ENCODE measurements at places on chromosomes 1 and 21.

- no peak for DNase-seq
Observed at GRCh38 chr21:25862112-25862511, 127.3 kb downstream of the GABPA start.

DNA sequence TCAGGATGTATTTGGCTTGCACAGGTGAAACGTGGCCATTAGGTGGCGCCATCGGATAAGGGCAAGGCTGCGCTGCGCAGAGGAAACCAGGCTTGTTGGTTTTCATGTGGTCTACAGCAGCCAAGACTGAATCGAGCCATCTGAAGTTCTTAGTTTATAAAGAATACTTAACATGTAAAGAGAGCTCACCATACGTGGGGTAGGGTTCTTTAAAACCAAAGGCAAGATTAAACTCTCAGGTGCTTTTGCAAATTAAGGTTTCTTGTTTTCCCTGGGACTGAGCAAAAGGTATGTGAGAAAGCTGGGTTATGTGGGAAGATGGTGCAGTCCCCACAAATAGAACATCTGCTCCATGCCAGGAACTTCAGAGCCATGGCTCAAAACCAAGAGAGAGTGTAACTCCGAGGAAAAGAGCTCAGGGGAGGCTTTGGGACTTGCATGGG lies 9.3 kb downstream of the MASP2 start:
- DNase-seq: peak; percentile 92

DNA sequence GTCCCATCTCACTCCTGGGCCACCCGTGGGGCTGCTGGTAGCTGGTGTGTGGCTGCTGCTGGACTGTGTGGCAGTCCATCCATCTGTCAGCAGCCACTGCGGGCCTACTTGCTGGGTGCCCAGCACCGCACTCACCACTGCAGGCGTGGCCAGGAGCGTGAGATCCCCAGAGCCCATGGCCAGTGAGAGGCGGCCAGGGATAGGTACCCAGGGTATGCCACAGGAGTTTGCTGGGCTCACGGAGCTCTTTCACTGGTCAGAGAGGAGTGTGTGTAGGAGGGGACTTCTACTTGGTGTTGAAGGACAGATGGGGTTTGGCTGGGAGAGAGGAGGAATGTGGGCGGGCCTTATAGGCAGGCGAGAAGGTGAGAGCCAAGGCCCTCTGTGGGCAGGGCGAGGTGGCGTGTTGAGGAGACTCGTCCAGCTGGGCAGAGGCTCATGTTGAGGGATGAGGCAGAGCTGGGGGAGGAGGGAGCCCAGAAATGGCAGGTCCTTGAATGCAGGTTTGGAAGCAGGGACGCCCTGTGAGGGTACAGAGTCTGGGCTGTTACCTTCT lies 15.0 kb downstream of the QSOX1 start:
- DNase-seq: peak; percentile 13

DNA sequence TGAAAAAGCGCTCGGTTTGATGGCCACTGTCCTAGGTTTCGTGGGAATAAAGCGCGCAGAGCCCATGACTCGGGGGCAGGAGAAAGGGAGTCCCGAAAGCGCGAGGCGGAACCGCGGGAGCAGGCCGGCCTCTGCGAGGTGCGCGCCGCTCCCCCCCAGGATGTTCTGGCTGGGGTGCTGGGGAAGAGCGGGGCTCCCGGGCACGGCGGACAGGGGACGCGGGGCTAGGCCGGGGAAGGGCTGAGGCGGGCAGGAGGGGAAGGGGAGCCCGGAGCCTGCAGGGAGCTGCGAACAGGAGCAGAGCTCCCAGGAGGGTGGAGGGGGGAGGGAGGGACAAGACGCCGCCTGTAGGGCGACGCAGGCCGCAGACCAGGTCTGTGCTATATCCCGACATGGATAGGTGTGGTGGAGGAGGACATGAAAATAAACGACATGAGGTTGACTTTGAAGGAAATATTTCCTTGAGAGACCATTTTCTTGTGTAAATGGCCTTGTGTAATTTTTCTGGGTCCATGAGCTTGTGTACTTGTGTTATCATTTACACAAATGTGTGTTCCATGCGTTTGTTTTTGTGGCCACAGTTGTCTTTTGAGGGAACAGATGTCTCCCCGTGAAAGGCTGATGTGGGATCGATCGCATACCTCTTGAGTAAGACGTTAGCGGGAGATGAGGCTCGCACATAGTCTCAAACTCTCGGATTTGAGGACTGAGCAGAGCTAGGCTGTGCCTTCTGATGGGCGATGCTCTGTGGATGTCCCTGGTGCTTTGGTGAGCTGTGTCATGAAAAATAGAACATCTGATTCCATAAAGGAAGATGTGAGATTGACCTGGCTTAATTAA lies 1.3 kb downstream of the PCNT start:
- DNase-seq: peak; percentile 58

- no peak for DNase-seq
Observed at GRCh38 chr1:30418939-30419720, 304.3 kb downstream of the MATN1 start.

DNA sequence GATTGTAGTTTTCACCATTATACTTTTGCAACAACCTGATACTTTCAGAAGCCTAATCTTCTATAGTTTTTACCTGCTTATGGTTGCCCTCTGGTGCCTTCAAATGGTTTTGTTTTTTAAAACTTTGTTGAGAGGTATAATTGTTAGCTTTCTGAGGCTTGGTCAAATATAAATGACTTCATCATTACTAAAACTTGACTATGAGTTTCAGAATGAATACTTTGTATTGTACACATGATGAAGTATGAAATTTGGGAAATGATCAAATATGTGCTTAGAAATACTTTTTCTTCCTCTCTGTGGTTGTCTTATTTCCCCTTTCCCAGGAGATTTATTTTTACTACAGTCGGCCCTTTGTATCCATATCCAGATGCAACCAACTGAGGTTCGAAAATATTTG lies 151.8 kb upstream of the B3GALT2 start:
- DNase-seq: no peak

DNA sequence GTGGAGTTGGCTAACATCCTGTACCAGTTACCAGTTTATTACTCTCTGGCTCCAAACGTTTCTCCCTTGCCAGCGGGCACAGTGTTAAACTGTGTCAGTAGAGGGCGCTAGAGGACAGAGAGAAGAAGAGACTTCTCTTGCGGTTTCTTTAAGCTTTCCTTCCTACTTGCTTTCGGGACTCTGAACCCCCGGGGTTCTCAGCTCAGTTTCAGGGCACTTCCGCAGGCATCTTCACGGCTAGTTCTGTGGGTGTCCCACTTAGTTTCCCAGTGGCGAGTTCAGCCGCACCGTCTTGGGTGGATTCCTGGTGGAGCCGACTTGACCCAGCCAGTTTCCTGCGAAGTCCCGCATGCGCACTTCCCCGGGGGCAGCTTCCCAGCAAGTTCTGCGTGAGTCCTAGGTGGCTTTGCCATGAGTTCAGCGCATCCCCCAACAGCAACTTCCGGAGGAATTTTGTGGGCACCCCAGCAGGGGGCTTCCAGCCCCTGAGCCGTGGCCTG lies 37.9 kb upstream of the BTG2 start:
- peak; percentile 90 for DNase-seq

DNA sequence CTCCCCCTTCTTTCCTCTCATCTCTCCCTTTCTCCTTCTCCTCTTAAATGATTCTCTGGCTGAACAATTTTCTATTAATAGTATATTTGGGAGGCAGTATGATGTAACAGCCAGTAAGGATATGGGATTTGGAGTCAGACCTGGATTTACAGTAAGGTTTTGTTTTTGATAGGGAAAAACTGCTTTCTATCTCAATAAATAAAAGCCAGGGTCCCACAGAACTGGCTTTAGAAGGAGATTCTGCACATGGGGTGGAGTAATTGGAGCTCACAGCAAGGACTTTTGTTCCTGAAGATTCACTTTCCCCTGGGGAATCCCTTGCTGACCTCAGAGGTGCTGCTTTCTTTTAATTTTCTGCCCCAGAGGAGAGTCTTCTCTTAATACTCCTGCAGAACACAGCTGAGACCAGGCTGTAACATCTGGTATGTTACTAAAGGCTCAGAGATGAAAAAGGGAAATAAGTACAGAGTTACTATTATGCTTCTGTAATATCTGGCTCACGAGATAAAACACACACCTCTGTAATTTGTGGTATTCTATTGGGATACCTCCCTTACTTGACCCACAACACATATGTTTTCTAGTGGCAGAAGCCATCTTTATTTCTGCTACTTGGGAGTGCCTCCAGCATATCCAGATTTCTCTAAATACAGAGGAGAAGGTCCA lies 13.4 kb downstream of the EPB41 start:
- DNase-seq: no peak

Data from activated naive CD4-positive, alpha-beta T cell treated with anti-CD3 and anti-CD28 coated beads, Interleukin-2, amount 10 ng/mL, durations not matched to agents 7 days and 5 days (primary cell).